ENCODE measurements at places on chromosomes 4 and X. TPM values are rescaled to one million over a fixed set of nuclear protein-coding genes. Genes with fewer than 3 reads are reported as not detected.

- no peaks in the 10 kb centered on the region for H3K4me1 ChIP-seq
- H3K27me3 ChIP-seq = no peaks in the 10 kb centered on the region
- peak; percentile 83 for DNase-seq
- no peaks in the 10 kb centered on the region for H3K36me3 ChIP-seq
These were observed 44.7 kb upstream of the FGF13 start for GRCh38 chrX:138756234-138756633.

GRCh38 chr4:180335566-180335965 lies 1907.6 kb upstream of the TENM3 start:
- no peaks in the 10 kb centered on the region for H3K4me1 ChIP-seq
- no peak overlapping the region for H3K27ac ChIP-seq
- no peaks in the 10 kb centered on the region for H3K36me3 ChIP-seq

DNA sequence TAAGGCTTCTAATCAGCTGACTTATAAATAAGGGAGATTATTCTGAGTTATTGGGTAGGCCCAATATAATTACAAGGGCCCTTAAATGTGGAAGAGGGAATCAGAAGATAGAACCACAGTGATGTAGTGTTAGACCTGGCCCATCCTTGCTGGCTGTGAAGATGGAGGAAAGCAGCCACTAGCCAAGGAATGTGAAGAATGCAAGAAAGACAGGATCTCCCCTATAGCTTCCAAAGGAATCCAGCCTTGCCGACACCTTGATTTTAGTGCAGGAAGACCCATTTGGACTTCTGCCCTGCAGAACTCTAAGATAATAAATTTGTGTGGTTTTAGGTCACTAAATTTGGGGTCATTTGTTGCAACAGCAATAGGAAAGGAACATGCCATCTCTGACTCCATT lies 150.6 kb downstream of the SPATA18 start:
- H3K4me1 ChIP-seq = 0 out of 2 replicates have a peak, but pooled peaks cover 8% of the 10 kb centered on the region
- H3K27me3 ChIP-seq = no peaks in the 10 kb centered on the region

Gene TAB3
- 20.9 TPM for total RNA-seq

Gene MAGEA2
- total RNA-seq = not detected

Gene ITIH6
- total RNA-seq = not detected
